Ovary (tissue), 10 donors: ENCODE measurements at places on chromosomes 12 and 14.
A peak's percentile ranks its signal among the peaks of the same experiment; 100 is the strongest.

- peak overlapping the region; percentile 61 for H3K27ac ChIP-seq
- H3K27me3 ChIP-seq: no peaks in the 10 kb centered on the region
- no peaks in the 10 kb centered on the region for H3K36me3 ChIP-seq
- H3K4me1 ChIP-seq: peaks cover 28% of the 10 kb centered on the region
Measured at GRCh38 chr14:68512088-68512487, 280.8 kb downstream of the ZFP36L1 start.

GRCh38 chr14:33848706-33849454 is 102.0 kb downstream of the EGLN3 start:
- H3K27ac ChIP-seq: no peak overlapping the region
- H3K27me3 ChIP-seq: no peaks in the 10 kb centered on the region
- H3K36me3 ChIP-seq: no peaks in the 10 kb centered on the region
- no peak for DNase-seq
- H3K4me3 ChIP-seq: no peak overlapping the region

DNA sequence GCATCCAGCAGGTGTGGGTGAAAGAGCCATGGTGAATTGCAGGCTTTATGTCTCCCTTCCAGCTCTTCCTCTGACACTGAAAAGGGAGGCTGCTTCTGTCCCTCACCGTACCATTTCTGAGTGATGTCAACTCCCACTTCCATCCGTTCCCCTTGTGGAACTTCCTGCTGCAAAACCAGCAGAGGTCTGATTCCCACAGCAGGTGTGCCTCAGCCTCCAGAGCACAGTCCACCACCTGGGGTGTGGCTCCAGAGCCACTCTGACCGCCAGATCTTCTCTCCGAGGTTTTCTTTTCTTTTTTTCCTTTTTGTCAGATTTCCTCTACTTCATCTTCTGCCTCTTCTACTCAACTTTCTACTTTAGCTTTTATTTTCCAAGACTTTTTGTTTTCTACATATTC is 62.7 kb downstream of the CDC42BPB start:
- no peaks in the 10 kb centered on the region for H3K27me3 ChIP-seq
- no peak overlapping the region for H3K27ac ChIP-seq
- H3K4me3 ChIP-seq: no peak overlapping the region
- H3K36me3 ChIP-seq: no peaks in the 10 kb centered on the region
- H3K4me1 ChIP-seq: no peaks in the 10 kb centered on the region

DNA sequence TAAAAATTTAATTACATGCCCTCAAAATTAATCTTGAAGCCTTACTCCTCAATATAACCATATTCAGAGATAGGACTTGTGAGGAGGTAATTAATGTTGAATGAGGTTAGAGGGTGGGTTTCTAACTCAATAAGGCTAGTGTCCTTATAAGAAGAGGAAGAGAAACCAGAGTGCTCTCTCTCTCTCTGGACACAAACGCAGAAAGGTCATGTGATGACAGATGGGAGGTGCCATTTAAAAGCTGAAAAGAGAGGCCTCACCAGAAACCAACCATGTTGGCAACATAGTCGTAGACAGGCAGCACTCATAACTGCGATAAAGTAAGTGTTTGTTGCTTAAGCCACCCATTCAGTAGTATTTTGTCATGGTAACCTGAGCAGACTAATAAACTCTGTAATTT is 378.5 kb upstream of the LMO3 start:
- no peak for DNase-seq
- H3K4me1 ChIP-seq: no peaks in the 10 kb centered on the region
- H3K4me3 ChIP-seq: no peak overlapping the region

GRCh38 chr12:44817687-44818086 is 58.4 kb downstream of the NELL2 start:
- H3K4me3 ChIP-seq: no peak overlapping the region
- DNase-seq: no peak
- no peak overlapping the region for H3K27ac ChIP-seq
- no peaks in the 10 kb centered on the region for H3K4me1 ChIP-seq
- no peaks in the 10 kb centered on the region for H3K36me3 ChIP-seq
- no peaks in the 10 kb centered on the region for H3K27me3 ChIP-seq

DNA sequence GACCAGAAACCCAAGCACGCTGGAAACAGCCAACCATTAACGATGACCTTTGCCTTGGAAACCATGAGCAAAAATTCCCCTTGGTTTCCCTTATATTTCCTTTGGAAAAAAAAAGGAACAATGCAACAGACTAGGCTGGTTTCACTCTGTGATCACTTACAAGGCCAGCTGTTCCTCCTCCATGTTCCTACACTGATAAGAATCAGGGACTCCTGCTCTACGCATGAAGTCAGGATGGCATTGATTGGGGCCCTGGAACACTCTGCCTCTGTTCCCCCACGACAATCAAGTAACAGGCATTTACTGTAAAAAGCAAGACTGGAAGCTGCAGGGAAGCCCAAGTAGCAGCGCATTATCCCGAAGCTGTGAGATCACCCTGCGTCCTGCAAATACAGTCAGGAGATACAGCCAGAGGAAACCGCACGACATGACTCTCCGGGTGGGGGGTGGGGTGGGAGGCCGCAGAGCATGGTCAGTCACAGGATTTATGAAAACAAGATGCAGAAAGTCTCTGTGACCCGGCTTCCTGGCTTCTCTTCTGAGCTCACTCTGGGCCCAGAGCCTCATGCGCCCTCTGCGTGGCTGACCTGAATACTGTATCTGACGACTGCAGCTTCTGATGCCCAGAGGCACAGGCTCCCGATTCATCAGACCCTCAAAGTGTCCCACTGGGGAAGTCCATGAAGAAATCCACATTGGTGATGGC is 31.1 kb downstream of the SSH1 start:
- no peaks in the 10 kb centered on the region for H3K27me3 ChIP-seq
- peak overlapping the region; percentile 68 for H3K27ac ChIP-seq
- peak; percentile 57 for DNase-seq
- H3K4me3 ChIP-seq: peak overlapping the region; percentile 4

- H3K4me1 ChIP-seq: no peaks in the 10 kb centered on the region
- DNase-seq: no peak
Measured at GRCh38 chr12:88944397-88944796, 364.1 kb upstream of the KITLG start.

DNA sequence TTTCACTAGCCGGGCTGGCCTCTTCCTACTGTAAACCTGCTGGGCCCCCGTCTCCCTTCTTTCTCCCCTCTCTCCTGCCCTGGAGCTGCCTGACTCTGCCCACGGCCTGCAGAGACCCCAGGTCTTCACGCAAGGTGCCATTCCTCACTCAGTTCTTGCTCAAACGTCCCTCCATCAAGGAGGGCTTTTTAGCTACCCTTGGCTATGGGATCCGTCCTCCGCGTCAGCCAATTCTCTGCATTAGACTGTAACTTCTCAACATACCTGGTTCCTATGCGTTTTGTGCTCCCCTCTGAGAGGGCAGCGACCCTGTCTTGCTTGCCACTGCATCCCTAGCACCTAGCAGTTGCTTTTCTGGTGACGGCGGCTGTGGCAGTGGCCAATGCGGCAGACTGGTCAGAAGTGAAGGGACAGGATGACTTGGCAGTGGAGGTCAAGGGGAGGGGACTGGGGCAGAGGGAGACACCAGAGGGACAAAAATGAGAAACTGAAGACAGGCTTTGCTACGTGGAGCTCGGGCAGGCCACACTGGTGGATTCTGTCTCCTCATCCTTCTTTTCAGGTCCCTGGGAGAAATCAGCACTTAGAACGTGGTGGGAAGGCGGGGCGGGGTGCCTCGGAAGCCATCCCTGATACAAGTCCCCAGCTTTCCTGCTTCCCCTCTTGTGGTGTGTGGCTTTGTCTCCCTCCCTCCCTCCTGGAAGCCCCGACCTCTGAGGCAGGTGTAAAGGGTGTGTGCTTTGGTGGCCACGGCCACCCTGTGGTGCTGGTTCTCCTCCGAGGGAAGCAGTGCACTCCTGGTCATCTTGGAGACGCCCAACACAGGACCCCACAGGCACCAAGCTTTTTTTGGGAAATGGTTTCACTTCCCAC is 1.8 kb downstream of the B3GNT4 start:
- peaks cover 16% of the 10 kb centered on the region for H3K27me3 ChIP-seq
- no peak overlapping the region for H3K4me3 ChIP-seq
- H3K27ac ChIP-seq: no peak overlapping the region
- peaks cover 2% of the 10 kb centered on the region for H3K4me1 ChIP-seq
- peak; percentile 28 for DNase-seq

GRCh38 chr12:113358381-113359132 is at the start of gene PLBD2:
Gene PLBD2, plus strand, starts transcription at chr12:113358587. Its CDS starts 14 bp downstream, at chr12:113358601.
- no peaks in the 10 kb centered on the region for H3K36me3 ChIP-seq
- no peaks in the 10 kb centered on the region for H3K27me3 ChIP-seq
- peak; percentile 96 for DNase-seq
- H3K27ac ChIP-seq: peak within 1 kb of the TSS; percentile 84
- H3K4me3 ChIP-seq: peak within 1 kb of the TSS; percentile 82

- H3K4me3 ChIP-seq: no peak overlapping the region
- DNase-seq: no peak
- H3K27ac ChIP-seq: no peak overlapping the region
- H3K36me3 ChIP-seq: no peaks in the 10 kb centered on the region
- H3K4me1 ChIP-seq: no peaks in the 10 kb centered on the region
Measured at GRCh38 chr12:25107920-25108319, 87.0 kb downstream of the DNAI7 start.

- H3K27ac ChIP-seq: no peak overlapping the region
- H3K4me3 ChIP-seq: no peak overlapping the region
- no peaks in the 10 kb centered on the region for H3K27me3 ChIP-seq
- no peaks in the 10 kb centered on the region for H3K4me1 ChIP-seq
Measured at GRCh38 chr12:104691721-104692556, 235.2 kb downstream of the CHST11 start.

DNA sequence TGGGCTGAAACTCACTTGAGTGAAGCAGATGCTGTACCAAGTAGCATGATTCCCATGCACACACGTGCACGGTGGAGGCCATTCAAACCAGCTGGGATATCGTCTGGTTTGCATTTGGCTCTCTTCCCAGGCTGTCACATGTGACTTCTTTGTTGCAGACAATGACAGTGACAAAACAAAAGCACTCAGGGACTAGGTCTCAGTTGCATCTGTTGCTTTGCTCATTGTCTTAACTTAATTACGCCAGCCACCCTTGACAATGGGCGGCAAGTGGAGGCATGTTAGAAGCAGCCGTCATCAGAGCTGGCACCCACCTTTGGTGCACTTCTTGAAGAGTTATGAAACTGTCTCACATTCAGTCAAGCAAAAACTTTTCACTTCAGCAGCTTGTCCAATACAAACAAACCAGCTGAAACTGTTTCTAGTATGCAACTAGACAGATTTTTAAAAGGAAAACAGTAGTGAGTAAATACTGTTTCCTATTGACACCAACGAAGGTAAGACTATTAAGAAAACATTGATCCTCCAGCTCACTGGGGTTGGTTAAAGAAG is 74.3 kb downstream of the IGF1 start:
- DNase-seq: no peak
- no peaks in the 10 kb centered on the region for H3K27me3 ChIP-seq
- H3K4me1 ChIP-seq: no peaks in the 10 kb centered on the region
- H3K4me3 ChIP-seq: no peak overlapping the region
- H3K27ac ChIP-seq: no peak overlapping the region
- no peaks in the 10 kb centered on the region for H3K36me3 ChIP-seq

GRCh38 chr12:92621833-92622232 is 81.0 kb upstream of the PLEKHG7 start:
- no peak for DNase-seq
- H3K36me3 ChIP-seq: no peaks in the 10 kb centered on the region
- H3K27ac ChIP-seq: no peak overlapping the region
- H3K4me3 ChIP-seq: no peak overlapping the region
- no peaks in the 10 kb centered on the region for H3K27me3 ChIP-seq

DNA sequence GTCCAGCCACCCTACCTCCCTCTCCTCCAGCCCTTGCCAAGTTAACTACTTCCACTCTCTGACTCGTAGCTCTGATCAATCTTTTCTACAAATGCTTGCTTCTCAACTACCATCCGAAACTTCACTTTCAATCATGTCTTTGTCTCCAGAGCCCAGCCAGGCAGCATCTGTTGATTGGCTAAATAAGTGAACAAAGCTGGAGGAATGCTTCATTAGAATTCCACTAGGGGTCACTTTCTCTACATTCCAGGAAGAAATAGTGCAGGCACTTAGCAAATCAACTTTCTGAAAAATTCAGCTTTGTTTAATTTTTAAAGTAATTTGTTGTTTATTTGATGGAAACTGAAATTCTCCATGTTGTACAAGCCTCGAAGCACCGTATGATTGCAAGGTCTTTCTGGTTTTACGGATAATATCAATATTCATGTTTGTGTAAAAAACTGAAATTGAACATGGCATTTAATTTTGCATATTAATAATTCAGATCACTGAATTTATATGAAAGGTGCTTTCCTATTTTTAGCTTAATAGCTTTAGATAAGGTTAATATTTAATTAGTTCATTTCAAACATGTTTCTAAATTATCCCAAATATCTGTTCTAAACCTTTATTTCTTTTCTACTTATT is 32.4 kb upstream of the HELB start:
- no peaks in the 10 kb centered on the region for H3K4me1 ChIP-seq
- DNase-seq: no peak
- H3K36me3 ChIP-seq: no peaks in the 10 kb centered on the region

DNA sequence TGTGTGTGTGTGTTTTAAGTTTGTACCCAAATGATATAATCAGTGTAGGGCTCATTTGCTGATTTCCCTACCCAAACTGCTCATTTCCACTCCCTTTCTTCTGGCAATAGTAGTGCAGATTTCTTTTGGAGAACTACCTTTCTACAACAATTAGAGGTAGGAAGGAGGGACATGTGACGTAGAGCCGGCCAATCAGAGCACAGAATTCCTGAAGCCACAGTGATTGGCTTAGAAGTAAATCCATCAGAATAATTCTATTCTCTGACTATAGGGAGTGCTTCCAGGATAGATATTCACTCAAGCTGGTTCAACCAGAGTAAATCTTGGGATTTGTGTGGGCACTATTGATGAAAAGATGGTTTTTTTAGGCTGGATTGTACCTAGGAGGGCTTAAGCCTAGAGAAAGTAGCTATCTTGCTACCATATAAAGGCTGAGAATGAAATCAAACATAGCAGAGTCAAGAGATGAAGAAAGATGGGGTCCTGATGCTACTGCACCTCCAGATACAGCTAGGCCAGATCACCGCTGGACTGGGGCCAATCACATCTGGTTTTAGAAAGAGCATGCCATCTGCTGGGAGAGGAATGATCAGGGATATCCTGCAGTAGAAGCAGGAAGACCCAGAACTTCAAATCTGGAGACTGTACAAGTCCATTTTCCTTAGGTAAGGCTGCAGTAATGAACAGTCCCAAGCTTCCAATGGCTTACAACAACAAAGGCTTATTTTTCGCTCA is 54.1 kb upstream of the NUAK1 start:
- no peaks in the 10 kb centered on the region for H3K36me3 ChIP-seq
- DNase-seq: no peak
- H3K27ac ChIP-seq: no peak overlapping the region
- H3K27me3 ChIP-seq: no peaks in the 10 kb centered on the region
- H3K4me1 ChIP-seq: peaks cover 18% of the 10 kb centered on the region
- no peak overlapping the region for H3K4me3 ChIP-seq
